ENCODE measurements at places on chromosomes 13 and 19. TPM values are rescaled to one million over a fixed set of nuclear protein-coding genes. Genes with fewer than 3 reads are reported as not detected.

DNA sequence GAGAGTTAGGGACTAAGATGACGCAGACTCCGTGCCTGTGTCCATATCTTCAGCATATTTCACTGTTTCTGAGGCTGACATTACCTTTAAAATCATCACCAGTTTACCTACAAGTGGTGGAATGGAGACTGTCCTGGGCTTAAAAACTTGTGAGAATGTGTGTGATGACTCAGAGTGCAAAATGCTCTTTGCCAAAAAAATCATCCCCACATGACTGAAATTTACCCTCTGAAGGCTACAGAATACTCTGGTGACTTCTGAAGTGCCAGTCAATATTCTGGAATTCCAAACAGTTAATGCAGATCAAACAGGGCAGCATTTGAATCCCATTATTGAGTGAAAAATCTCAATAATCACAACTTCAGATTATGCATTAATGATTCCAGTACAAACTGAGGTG, 901.4 kb downstream of the EFNB2 start:
- no peak for DNase-seq

DNA sequence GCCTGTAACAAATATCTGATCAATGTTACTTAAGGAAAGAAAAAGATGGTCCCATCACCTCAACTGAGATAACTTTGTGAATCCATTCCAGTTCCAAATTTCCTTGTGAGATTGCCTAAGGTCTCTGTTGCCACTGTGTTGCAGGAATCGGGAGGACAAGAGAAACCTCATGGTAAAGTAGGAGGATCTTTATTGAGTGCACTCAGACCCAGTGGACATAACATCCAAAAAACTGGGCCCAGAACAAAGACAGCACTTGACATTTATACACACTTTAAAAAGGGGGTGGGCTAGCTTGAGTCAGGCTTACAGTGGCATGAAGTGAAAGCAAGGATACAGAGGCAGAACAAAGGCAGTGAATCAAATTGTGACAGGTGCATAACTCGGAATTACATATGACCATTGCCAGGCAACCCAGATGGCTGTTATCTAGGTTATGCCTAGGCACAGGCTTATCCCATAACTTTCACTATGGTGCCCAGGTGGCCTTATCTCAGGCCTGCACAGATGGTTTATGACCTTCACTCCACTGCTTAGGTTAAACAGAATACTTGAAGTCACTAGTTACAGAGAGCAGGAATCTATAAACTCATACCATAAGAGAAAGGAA, 459.4 kb upstream of the PCDH20 start:
- DNase-seq: no peak

DNA sequence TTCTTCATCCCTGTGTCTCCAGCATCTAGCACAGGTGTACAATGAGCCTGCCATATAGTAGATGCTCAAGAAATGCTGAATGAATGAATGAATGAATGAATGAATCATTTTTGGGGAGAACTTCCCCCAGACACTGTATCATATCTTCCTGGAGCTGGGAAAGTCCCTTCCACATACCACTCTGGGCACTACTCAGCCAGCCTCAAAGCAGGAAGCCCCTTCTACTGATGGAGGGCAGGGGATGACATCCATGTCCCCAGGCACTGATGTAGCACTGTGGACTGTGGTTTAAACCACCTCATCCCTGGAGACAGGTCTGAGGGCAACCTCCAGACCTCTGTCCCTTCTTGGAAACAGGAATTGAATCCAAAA, 4.8 kb downstream of the GNA15 start:
- DNase-seq: no peak

Gene CDX2
- total RNA-seq: not detected

Measured in esophagus muscularis mucosa (tissue), 4 donors.